Anterior cingulate cortex (tissue), 58 donors: ENCODE measurements at places on chromosomes 7 and 10.

DNA sequence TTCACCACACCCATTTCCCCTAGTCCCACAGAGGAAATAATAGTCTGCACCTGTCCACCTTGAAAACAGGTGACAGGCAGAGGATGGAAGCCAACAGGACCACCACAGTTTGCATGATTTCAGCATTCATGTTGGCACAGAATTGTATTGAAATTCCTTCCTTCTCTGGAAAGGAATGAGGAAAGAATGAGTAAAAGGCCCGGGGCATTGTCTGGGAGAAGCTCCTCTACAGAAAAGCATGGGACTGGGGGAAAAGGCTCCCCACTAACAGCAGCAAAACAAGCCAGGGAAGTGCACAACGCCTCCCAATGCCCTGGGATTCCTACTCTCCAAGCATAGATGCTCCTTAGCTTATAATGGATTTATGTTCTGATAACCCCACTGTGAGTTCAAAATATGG lies 28.5 kb upstream of the TOMM7 start:
- DNase-seq = no peak

DNA sequence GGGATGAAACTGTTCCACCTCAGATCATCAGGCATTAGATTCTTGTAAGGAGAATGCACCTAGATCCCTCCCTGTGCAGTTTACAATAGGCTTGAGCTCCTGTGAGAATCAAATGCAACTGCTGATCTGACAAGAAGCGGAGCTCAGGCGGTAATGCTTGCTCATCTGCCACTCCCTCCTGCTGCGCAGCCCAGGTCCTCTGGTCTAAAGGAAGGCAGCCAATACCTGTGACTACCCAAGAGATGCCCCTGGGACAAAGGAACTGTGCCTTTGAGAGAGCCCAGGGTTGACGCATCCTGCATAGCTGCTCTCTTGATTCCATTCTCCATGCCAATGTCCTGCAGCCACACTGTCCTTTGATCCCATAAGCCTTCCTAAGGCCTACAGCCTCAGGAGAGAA lies 73.1 kb downstream of the ADCYAP1R1 start:
- DNase-seq = no peak

DNA sequence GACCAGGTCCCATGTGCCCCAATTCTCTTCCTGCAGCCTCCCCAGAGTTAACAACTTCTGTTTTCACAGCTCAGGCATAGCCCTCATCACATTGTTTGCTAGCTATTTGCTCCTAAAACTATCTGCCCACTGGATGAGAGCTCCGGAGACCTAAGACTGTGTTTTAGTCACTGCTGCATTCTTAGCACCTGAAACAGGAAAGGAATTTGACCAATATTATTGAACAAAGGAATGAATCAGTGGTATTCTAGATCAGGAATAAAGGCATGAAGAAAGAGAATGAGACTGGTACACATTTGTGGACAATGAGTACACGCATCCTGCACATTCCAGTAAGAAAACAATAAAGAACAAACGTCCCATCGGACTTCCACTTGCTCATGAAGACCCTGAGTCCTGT lies 54.8 kb downstream of the PPP1R17 start:
- no peak for DNase-seq

DNA sequence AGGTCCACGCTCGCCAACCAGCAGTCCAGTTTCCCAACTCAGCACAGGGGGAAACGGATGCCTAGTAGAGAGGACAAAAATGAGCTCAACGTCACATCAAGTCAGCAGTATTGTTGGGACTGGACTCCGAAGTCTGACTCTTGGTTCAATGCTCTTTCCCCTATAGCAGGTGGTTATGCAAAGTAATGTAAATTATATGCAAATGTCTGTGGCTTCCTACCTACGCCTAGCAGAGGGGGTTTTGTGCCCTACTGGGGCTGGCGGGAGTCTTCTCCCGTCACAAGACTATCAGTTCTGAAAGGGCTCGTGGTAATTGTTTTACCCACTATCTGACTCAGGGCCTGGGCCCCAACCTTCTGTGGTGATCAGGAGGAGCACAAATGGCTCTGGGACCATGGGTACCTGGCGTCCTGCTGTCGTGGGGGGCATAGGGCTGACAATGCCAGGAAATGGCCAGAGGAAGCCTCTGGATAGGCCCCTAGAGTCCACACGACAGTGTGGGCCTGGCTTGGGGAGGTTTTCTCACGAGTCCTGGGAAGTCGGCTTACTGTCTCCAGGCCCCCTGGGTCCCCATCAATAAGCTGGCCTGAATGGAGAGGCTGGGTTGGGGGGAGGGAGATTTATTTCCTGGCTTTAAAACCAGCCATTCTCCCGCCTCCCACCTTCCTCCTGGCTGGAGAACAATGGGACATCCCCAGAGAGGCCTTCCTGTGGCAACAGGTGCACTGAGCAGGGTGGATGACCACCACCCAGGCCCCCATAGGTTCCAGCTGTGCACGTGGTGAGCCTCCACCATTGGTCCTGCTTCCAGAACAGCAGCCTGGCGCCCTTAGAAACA lies 41.8 kb downstream of the UNC5B start:
- no peak for DNase-seq

DNA sequence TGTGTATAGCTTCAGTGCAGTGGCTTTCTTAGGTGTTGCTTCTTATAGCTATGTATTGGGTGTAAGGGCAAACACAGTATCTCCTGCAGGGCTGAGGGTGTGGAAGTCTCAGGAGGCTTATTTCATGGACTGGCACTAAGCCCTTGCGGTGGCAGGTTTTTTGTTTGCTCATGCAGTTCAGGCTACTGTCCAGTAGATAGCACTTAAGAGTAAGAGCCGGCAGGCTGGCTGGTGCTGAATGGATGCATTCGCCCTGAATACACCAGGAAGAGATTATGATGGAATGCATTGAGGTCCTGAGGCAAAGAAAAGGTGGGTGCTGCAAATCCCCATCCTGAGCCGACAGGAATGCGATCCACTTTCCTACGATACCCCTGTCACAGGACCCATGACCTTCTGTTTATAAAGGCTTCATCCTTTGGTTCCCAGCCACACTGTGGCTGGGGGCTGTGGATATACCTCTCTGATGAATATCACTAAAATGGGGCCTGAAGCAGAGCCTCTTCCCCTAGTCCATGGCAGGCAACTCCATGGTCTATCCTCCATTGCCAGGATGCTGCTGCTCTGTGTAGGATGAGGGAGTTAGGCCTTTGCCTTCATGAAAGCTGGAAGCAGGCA lies 44.9 kb downstream of the ANXA8 start:
- DNase-seq = no peak

DNA sequence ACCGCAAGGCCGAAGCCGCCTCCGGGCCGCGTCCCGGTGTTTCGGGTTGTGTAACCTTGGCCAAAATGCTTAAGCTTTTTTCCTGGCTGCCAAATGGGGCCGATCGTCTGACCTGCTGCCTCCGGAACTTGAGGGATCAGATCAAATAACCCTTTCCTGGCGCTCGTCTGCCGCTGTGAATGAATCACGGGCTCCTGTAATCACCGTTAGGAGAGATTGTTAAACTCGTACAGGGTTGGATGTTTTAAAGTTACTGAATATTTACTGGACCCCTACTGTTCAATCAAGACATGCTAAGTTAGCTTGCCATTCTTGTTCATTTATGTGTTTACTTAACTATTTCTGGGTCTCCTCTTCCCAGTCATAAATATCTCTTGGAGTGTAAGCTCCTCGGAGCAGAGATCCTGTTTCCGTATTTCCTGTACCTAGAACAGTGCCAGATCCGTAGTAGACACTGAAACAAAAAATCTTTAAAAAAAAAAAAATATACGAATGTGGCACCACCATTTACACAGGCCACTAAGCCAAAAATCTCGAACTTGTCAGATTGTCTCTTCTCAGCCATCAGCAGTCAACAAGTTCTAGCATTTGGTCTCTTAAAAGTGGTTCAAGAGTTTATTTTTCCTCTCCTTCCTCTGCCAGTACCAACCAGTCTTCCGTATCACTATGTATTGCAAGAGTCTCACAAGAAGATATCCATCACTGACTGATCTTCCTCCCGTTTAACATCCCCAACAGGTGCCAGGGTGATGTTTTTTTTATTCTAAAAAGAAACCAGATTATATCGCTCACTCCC lies 650 bp upstream of the TM9SF3 start:
- DNase-seq = no peak

DNA sequence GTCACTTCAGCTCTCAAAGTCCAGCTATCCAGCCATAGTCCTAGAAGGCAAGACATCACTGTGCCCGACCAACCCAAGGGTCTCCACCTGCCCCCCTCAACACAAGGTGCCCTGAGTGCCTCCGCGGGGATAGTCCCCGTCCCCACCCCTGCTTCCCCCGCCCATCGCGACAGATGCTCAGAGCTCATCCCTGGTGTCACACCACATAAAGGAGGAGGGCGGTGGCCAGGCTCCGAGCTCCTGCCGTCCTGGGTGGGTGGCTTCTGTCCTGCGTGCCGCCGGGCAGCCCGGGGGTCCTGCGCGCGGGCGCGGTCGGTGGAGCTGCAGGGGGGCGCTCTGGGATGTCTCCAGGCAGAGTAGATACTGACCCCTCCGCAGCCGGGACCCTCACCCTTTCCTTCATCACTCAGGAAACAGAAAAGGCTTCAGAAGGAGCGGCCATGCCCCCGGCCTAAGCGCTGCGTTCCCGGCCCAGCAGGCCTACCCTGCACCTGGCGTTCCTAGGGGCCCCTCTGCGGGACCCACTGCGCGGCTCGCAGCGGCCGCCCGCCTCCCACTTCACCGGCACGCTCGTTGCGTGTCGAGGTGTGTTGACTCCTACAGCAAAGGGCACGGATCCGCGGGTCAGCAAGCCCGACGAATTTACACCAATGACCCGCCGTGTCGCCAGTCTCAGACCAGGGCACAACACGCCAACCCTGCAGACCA lies 53.4 kb downstream of the ALOX5 start:
- no peak for DNase-seq

GRCh38 chr7:2873686-2874551 lies 29.8 kb upstream of the GNA12 start:
- DNase-seq = peak; percentile 49

GRCh38 chr7:131105799-131106680 lies 221.6 kb upstream of the MKLN1 start:
- peak; percentile 65 for DNase-seq

GRCh38 chr10:60197206-60197605 lies 192.5 kb downstream of the ANK3 start:
- DNase-seq = no peak

DNA sequence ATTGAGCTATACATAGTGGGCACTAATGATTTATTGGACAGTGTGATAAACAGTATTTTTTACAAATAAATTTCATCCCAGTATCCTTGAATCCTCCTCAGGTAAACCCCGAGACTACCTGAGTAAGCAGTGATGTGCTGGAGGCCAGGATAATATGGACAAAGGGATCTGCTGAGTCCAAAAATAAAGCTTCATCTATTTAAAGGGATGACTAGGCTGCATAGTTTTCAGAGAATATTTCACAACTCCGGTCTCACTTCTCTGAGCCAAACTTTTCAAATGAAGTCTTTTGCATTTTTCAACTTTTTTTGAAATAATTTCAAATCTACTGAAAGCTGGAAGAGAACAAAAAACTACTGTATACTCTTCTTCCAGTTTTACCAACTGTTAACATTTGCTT lies 2.5 kb downstream of the ACTR3B start:
- no peak for DNase-seq

DNA sequence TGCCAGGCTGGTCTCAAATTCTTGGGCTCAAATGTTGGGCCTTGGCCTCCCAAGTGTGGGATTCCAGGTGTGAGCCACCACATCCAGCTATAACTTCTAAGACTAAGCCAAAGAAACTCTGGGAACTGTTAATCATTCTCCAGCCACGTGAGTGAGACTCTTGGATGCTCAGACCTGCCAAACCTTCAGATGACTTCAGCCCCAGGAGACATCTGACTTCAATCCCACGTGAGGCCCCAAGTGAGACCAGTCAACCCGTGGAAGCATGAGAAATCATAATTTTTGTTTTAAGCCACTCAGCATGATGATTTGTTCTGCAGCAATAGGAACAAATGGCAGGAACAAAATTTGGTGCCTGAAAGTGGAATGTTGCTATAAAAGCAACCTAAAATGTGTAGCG lies 4.3 kb upstream of the PCBD1 start:
- DNase-seq = no peak

GRCh38 chr7:69780379-69780778 lies 182.1 kb downstream of the AUTS2 start:
- DNase-seq = no peak

DNA sequence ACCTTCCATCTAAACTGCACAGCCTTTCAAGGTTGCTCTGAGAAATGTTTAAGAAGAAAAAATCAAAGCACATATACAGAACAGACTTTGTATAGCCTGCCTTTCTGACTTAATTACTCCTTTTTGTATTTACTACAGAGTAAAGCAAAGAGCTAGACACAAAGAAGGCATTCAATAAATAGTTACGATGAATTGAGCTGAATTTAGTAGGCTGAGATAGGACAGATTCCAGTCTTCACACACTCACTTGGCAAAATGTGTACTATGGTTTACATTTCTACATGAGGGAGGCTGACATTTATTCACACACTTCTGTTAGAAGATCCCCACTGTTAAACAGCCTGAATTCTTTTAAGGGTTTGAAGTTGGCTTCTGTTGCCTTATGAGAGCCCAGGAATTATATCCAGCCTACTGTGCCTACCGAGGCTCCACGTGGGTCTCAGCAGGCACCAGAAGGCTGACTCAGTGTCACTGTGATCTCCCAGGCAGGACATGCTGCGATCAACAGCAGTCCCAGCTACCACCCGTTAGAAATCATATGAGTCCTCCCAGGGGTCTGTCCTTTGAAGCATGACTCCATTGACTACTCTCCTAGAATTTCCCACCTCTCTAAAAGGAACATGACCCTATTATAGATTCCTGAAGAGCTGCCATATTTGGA lies 24.5 kb upstream of the SLC25A13 start:
- DNase-seq = no peak

GRCh38 chr7:148962823-148963582 lies 65.3 kb downstream of the PDIA4 start:
- peak; percentile 74 for DNase-seq
